Activated CD4-positive, alpha-beta T cell treated with anti-CD3 and anti-CD28 coated beads for 36 hours (primary cell): ENCODE measurements at places on chromosomes 4 and X. TPM values are rescaled to one million over a fixed set of nuclear protein-coding genes. Genes with fewer than 3 reads are reported as not detected.
A peak's percentile ranks its signal among the peaks of the same experiment; 100 is the strongest.

DNA sequence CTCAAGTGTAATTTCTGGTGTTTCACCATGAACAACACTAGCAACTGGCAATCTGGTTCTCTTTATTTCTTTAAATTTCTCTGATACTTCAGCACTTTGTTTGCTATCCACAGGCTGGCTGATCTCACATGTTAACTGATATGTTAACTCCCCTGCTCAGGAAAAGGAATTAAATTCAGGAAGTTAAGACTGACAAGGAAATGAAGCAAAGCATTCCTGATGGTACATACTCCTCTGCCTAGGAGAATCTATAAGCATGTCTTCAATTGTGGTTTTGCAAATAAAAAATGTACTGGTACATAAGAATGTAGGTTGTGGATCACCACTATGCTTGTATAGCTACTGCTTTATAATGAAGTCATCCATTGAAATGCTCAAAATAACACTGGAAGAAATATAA, 1119.2 kb upstream of the INTU start:
- no peaks in the 10 kb centered on the region for H3K27me3 ChIP-seq
- no peaks in the 10 kb centered on the region for H3K4me1 ChIP-seq
- no peaks in the 10 kb centered on the region for H3K36me3 ChIP-seq
- no peak overlapping the region for H3K4me3 ChIP-seq
- DNase-seq: no peak

DNA sequence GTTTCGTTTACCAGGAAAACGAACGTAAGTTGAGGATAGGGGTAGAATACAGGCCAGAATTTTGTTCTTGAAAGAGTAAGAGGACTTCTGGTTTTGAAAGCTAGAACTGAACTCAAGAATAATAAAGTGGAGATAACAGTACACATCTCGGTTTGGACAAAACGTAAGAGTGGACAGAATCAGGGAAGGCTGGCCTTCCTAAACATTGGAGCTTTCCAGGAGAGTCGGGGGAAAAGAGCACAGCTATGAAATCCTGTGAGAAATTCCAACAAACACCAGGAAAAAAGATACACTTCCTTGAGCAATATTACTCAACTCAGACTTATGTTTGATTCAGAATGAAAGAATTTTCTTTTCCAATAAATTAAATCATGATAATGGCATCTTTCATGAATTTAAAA, 1.2 kb downstream of the CTSO start:
- peaks cover 2% of the 10 kb centered on the region for H3K36me3 ChIP-seq
- no peak overlapping the region for H3K27ac ChIP-seq
- no peak for DNase-seq
- H3K4me1 ChIP-seq: peaks cover 11% of the 10 kb centered on the region

- no peak overlapping the region for H3K27ac ChIP-seq
- H3K4me1 ChIP-seq: no peaks in the 10 kb centered on the region
- peak; percentile 35 for DNase-seq
These were observed 103.4 kb upstream of the PAK3 start for GRCh38 chrX:110992611-110993010.

DNA sequence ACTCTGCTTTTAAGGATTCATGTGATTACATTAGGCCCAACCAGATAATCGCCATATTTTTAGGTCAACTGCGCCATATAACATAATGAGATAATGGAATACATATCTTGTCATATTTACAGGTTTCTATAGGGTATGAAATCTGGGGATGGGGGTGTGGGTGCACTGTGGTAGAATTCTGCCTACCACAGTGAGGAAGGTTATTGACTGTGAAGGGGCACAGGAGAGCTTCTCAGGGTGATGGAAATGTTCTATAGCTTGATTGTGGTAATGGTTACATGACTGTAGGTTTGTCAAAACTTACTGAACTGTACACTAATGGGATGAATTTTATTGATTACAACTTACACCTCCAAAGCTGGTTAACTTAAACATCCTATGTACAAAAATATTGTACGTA, 15.9 kb downstream of the USP53 start:
- H3K36me3 ChIP-seq: peaks cover 27% of the 10 kb centered on the region
- H3K27me3 ChIP-seq: no peaks in the 10 kb centered on the region
- H3K27ac ChIP-seq: no peak overlapping the region
- peaks cover 31% of the 10 kb centered on the region for H3K4me1 ChIP-seq

DNA sequence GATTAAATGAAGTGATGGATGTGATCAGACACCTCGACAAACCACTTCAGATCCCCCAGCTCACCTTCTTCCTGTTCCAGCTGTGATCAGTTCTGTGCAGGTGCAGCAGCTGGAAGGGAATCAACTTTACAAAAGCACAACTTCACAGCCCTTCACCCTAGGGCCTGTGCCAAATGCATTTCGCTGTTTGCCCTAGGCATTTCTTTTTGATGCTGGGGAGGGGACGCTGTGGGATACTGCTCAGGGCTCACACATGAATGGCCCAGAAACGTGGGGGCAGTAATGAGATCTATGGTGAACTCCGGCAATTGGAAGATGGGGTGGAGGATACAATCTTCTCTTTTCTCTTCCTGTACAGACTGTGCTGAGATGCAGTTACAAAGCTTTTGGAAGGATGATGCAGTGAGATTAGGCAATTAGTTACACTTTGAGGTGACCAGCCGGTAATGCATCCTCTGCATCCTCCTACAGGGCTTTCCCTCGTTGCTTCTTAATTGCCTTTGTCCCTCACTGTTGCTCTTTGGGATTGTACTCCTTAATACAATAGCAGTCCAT, 215.1 kb upstream of the PITX2 start:
- no peaks in the 10 kb centered on the region for H3K27me3 ChIP-seq
- no peak overlapping the region for H3K27ac ChIP-seq
- H3K4me1 ChIP-seq: no peaks in the 10 kb centered on the region
- DNase-seq: no peak
- H3K36me3 ChIP-seq: no peaks in the 10 kb centered on the region

DNA sequence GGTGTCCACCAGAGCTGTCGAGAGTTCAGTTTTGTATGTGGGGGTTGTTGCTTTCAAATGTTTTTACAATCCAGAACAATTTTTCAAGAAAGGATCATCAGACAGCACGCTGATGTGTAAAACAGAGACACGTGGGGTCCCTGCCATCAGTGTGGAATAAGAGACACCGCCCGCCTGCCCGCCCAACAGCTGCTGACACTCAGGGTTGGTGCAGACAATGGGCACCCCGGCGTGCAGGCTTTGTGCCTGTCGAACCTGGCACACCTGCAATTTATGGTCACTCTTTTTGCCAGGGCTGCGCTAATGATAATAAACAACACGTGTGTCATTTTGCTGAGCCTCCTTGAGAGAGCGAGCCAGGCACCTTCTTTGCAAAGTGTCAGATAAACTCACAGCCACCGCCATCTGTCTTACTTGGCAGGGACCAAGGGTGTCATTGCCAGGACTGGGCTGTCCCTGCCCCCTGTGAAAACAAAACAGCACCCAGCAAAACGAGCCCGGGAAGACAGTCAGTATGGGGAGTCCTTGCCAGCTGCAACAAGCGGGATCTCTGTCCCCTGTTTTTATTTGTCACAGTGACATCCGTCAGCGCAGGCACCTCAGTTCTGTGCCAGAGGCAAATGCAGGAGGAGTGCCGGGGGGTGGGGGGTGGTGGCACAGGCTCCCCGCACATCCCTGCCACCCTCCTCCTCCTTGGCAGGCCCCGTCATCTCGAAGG, 69.1 kb downstream of the PSAPL1 start:
- no peak overlapping the region for H3K4me3 ChIP-seq
- DNase-seq: no peak
- H3K36me3 ChIP-seq: no peaks in the 10 kb centered on the region
- H3K27me3 ChIP-seq: peaks cover 2% of the 10 kb centered on the region
- H3K4me1 ChIP-seq: no peaks in the 10 kb centered on the region
- no peak overlapping the region for H3K27ac ChIP-seq

- H3K4me3 ChIP-seq: no peak overlapping the region
- H3K27me3 ChIP-seq: peaks cover 2% of the 10 kb centered on the region
- no peaks in the 10 kb centered on the region for H3K36me3 ChIP-seq
- H3K27ac ChIP-seq: no peak overlapping the region
- DNase-seq: no peak
These were observed 3.5 kb upstream of the UGT2A2 start for GRCh38 chr4:69642961-69643360.

GRCh38 chr4:55733932-55734331, 85.7 kb upstream of the EXOC1L start:
- H3K36me3 ChIP-seq: no peaks in the 10 kb centered on the region
- no peak overlapping the region for H3K4me3 ChIP-seq
- H3K4me1 ChIP-seq: no peaks in the 10 kb centered on the region
- DNase-seq: no peak
- H3K27ac ChIP-seq: no peak overlapping the region

GRCh38 chrX:53511322-53511721, 77.2 kb upstream of the HSD17B10 start:
- H3K4me3 ChIP-seq: no peak overlapping the region
- H3K27me3 ChIP-seq: peaks cover 2% of the 10 kb centered on the region
- no peaks in the 10 kb centered on the region for H3K4me1 ChIP-seq
- DNase-seq: no peak

GRCh38 chrX:102976286-102976685, 39.2 kb downstream of the RAB40AL start:
- H3K27ac ChIP-seq: no peak overlapping the region
- no peak overlapping the region for H3K4me3 ChIP-seq
- DNase-seq: no peak
- no peaks in the 10 kb centered on the region for H3K36me3 ChIP-seq

DNA sequence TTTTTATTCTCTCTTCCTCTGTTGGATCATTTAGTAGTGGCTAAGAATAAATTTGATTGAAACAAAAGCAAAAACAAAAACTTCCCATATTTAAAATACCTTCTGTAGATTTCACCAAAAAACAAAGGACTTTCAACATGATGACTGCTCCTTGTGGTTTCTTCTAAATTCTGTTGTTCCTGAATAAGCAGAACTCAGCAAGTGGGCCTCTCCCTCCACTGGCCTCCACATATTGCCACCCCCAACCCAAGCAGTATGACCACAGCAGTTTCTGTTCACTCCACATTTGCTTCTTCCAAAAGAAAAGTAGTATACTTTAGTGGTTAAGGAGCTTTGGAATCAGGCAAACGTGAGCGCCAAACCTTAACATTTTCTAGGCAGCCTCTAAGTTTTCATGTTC, 114.7 kb downstream of the COX18 start:
- no peak for DNase-seq
- H3K27me3 ChIP-seq: peaks cover 18% of the 10 kb centered on the region
- H3K4me3 ChIP-seq: no peak overlapping the region
- H3K36me3 ChIP-seq: peaks cover 1% of the 10 kb centered on the region
- no peak overlapping the region for H3K27ac ChIP-seq

- H3K27ac ChIP-seq: no peak overlapping the region
- H3K27me3 ChIP-seq: no peaks in the 10 kb centered on the region
- no peaks in the 10 kb centered on the region for H3K4me1 ChIP-seq
- H3K4me3 ChIP-seq: no peak overlapping the region
- H3K36me3 ChIP-seq: peaks cover 5% of the 10 kb centered on the region
These were observed 7.1 kb upstream of the NEIL3 start for GRCh38 chr4:177302371-177303100.

DNA sequence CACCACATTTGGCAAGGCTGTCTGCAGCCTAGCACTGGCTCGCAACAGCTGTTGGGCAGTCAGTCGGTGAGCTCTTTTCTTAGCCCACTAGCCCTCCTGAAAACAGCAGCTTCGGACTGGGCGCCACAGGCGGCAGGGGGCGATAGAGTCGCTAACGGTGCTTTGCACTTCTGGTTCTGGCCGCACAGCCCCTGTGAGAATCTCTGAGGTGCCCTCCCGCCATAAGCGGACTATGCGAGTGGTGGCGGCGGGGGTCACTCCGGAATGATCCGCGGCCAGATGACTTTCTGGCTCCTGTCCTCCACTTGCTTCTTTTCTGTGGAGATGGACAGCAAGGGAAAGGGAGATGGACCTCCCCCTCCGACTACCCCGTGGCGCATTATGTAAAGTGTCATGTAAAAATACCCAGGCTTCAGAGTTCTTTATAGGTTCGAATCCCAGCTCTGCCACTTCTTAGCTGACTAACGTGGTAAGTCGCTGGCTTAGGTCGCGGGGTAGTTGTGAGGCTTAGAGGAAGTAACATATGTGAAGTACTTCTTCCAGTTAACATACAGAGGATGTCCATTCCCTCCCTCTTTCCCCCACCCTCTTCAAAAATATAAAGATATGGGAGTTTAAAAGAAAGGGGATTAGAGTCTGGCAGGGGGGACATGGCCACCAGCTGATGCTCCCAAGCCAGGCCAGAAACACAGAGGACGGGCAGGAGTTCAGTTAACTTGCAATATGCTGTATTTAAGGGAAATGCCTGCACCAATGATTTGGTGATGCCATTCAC, 11.0 kb downstream of the ARHGAP36 start:
- peak; percentile 54 for DNase-seq
- H3K27ac ChIP-seq: no peak overlapping the region

DNA sequence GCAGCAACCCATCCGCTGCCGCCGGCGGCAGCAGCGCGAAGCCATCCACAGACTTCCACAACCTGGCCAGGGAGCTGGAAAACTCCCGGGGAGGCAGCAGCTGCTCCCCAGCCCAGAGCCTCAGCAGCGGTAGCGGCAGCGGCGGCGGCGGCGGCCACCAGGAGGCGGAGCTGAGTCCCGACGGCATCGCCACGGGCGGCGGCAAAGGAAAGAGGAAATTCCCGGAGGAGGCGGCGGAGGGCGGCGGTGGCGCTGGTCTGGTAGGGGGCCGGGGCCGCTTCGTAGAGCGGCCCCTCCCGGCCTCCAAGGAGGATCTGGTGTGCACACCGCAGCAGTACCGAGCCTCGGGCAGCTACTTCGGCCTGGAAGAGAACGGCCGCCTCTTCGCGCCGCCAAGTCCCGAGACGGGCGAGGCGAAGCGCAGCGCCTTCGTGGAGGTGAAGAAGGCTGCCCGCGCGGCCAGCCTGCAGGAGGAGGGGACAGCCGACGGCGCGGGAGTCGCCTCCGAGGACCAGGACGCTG, 4.9 kb downstream of the PRDM8 start:
- no peaks in the 10 kb centered on the region for H3K36me3 ChIP-seq
- H3K27ac ChIP-seq: peak overlapping the region; percentile 64
- peaks cover 17% of the 10 kb centered on the region for H3K27me3 ChIP-seq
- H3K4me3 ChIP-seq: peak overlapping the region; percentile 68

TLR2 gene
- 1.3 TPM for total RNA-seq

TMEM35A gene
- not detected for total RNA-seq

CRMP1 gene
- total RNA-seq: not detected

SFRP2 gene
- total RNA-seq: not detected

CD38 gene
- total RNA-seq: 15.0 TPM

ZNF827 gene
- total RNA-seq: 21.2 TPM

UGT2B7 gene
- total RNA-seq: not detected

PCSK1N gene
- total RNA-seq: 1.3 TPM

UGT2B15 gene
- total RNA-seq: not detected

AKAP17A gene
- total RNA-seq: 49.7 TPM

PABPC1L2A gene
- not detected for total RNA-seq

SSX1 gene
- not detected for total RNA-seq

AR gene
- not detected for total RNA-seq

BEX5 gene
- total RNA-seq: 2.1 TPM

ZNF718 gene
- total RNA-seq: 10.3 TPM

SATL1 gene
- not detected for total RNA-seq

MCUB gene
- 58.2 TPM for total RNA-seq

NDST3 gene
- total RNA-seq: not detected
